ENCODE measurements at places on chromosomes 2 and 18.

DNA sequence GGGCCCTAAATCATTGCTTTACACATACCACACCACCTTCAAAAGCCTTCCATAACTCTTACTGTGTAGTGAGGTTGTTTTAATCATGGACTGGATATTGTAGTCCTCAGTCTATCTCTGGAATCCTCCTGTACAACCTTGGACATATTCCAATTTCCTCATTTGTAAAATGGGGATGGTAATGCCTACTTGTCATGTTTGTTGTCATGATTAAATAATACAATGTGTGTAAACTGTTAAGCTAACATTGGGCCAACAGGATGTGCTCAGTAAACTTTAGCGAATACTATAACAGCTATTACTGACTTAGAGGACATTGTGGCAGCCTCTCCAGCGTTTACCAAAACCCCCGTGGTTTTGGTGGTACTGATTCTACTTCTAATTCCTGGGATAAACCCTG, 74.7 kb upstream of the PTPRM start:
- DNase-seq = no peak

GRCh38 chr2:74481961-74482800, 617 bp downstream of the CCDC142 start:
- peak; percentile 27 for DNase-seq

DNA sequence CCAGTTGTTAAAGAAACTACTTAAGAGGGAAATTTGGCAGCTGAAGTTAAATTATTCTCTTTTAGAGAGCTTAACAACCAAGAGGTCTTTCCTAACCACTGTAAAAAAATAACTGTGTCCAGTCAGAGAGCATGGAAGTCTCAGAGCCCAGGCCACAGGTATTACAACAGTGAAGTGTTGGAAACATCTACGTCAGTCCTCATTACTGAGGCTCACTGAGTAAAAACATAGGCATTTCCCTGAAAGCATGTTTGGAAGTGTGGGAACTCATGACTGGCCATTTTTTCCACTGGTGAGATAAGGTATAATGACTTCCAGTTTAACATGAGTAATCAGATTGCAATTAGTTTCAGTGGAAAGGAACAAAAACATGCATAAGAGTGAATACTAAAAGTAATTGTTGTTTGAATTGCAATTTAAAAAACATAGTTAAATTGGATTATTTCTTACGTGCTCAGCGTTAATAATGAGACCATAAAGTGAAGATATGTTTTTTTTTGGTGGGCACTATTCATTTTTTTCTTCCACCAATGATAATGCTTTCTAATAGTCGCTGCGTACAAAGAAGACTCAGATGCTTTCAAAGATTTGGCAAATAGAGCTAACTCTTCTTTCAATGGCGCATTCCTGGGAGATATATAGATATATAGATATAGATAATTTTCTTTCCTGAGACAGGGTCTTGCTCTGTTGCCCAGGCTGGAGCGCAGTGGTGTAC, 60.8 kb downstream of the EFEMP1 start:
- DNase-seq = no peak

- no peak for DNase-seq
Observed at GRCh38 chr2:23563151-23563550, 178.2 kb downstream of the KLHL29 start.

GRCh38 chr2:105239924-105240323, 1.6 kb upstream of the GPR45 start:
- no peak for DNase-seq

- peak; percentile 29 for DNase-seq
Observed at GRCh38 chr18:76491776-76492668, 3.0 kb downstream of the ZNF516 start.

DNA sequence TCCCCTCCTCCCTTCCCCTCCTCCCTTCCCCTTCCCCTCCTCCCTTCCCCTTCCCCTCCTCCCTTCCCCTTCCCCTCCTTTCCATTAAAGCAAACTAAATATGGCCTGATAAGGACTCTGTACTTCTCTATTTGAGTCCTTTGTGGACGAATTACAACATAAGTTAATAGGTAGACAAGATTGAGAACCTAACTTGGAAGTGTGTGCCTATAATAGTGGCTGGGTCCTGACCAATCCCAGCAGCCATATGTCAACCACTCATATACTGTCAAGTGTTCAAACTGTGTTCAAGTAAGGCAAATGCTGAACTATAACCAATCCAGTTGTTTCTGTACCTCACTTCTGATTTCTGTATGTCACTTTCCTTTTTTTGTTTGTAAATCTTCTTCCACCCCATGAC, 97.1 kb upstream of the RBMS1 start:
- DNase-seq = no peak

- no peak for DNase-seq
Observed at GRCh38 chr2:189375842-189376241, 65.4 kb upstream of the WDR75 start.

DNA sequence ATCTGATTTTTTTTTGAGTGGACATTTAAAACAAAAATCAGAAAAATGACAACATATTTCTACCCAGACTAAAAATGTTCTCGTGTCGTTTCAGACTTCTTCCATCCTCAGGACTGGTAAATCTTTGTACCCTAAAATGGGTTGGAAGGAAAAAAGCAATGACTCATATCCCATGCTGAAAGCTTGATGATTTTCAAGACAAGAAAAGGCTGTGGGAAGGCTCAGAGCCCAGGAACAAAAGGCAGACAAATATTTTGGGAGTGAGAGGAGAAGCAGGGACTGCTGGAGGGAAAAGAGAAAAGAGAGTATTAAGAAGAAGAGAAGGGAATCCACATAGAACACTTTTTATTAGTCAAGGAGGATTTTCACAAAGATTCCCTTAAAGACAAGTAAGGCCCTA, 77.1 kb upstream of the CTAGE1 start:
- no peak for DNase-seq

GRCh38 chr2:134216152-134216829, 37.6 kb upstream of the MGAT5 start:
- DNase-seq = no peak

DNA sequence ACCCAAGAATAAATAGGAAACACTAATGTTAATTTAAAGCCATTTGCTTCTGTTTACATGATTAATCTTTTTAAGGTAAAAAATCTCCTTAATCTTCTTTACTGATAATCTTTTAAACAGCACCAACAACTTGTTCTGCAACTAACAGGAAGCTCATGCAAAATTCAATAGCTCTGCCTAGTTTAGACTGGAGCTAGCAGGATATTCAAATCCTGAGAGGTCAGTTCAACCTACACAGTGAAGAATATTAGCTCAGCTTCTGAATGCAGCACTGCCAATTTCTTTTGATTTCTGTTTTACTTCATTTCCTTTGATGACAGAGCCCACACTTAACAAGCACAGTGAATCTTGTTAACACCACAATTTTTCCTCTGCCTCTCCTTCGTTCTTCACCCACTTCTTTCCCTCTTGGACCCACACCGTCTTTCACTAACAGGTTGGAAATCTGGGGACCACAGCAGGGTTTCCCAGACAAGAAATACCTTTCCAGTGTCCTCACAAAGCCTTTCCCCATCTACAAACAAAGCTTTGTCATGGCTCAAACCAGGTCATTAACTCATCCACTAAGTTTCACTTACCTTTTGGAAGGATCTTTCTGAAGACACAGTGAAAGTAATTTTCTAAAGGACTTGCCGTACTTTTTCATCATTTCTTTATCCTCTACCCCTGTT, 109.8 kb downstream of the STK39 start:
- no peak for DNase-seq

- no peak for DNase-seq
Observed at GRCh38 chr2:143480601-143481236, 351.5 kb downstream of the ARHGAP15 start.

DNA sequence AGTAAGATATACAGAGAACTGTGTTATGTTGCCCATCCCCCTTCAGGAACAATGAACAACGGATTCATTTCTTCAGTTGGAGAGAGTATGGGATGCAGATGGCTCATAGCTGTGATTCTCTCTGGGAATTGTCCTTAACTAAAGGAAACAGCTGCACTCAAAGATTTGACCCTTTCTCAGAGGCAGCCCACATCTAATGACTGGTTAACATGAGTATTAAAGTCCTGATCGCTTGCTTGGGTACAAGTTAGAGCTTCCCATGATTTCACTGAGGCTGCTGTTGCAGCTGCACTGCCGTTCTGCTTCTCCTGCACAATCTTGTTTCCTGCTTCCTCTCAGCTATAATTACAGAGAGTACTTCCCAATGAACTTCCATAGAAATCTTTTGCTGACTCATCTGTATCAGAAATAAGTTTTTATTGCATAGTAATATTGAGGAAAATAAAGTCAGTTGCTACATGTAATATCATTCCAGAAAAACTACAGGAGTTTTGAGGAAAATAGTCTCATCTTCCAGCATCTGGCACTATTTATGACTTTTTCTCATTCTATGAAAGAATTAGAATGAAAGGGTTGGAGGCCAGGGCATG, 12.8 kb upstream of the SCN9A start:
- no peak for DNase-seq

- no peak for DNase-seq
Observed at GRCh38 chr2:195022508-195022830, 634.6 kb upstream of the SLC39A10 start.

GRCh38 chr2:160054984-160055725, 7.3 kb downstream of the PLA2R1 start:
- DNase-seq = no peak

DNA sequence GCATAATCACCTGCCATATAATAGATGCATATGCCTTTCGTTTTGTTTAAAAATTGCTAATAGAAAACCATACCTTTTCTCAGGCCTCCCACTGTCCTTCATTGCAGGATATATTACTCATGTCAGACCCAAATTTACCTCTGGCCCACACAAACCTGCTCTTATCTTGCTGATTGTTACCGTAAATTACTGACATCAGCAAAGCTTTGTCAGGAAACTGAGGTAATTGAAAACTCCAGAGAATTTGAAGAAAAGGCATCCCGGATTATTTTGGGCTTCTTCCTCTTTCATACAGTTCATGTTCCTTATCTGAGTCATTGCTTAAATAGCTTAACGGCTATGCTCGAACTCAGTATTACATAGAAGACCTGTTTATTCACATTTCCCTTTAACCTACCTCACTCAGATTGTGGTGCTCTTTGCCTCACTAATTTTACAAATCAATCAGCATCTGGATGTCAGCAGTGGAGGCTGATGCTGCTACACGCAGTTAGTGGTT, 145.7 kb downstream of the ZEB2 start:
- DNase-seq = no peak

- no peak for DNase-seq
Observed at GRCh38 chr2:175152242-175152641, 15.8 kb downstream of the ATF2 start.

DNA sequence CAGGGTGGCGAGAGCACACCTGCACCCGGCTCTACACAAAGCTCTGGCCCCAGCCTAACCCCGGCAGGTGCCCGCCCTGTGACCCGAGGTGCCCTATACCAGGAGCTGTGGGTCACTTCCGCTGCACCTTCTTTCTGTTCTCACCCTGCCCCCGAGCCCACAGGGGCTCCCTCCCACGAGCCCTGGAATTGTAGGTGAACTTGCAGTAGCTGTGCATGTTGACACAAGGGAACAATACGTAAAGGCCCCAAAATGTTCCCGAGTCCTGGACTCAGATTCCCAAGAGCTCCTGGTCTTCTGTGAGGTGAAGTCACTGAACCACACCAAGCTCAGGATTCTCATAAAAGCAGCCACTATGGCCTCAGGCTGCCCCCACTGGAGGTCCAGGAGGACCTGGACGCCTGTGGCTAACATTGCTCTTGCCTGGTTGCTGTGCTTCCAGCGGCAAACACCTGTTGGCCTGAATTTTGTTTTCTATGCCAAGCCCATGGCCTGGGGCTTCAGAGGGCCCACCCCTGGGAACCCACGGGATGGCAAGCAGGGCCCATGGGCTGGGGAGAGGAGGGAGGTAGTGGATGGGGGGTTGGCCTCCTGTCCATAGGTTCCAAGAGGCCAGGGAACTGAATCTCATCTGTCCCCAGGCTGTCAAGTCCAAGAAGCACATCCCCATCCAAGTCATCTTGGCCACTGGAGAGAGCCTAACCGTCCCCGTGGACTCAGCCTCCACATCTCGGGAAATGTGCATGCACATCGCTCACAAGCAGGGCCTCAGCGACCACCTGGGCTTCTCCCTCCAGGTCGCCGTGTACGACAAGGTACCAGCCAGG, 23.2 kb upstream of the GPR17 start:
- no peak for DNase-seq

DNA sequence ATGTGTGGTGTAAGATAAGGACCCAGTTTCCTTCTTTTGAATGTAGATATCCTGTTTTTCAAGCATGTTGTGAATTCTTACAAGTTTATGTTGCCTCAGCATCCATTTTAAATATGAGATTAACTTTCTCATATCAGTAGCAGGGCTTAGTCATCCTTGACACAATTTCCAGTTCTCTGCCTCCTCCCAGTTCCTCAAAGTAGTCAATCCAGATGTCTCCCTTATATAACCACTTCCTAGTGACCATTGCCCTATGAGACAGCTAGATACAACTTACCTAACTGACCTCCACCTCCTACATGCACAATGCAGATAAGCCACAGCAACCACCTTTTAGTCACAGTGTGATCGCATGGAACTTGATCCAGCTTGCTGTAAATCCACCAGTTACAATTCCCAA, 269.2 kb upstream of the ZNF521 start:
- no peak for DNase-seq

GRCh38 chr2:227627769-227628168, 10.5 kb downstream of the SCYGR4 start:
- no peak for DNase-seq

GRCh38 chr2:19120181-19120580, 238.2 kb downstream of the OSR1 start:
- DNase-seq = no peak

DNA sequence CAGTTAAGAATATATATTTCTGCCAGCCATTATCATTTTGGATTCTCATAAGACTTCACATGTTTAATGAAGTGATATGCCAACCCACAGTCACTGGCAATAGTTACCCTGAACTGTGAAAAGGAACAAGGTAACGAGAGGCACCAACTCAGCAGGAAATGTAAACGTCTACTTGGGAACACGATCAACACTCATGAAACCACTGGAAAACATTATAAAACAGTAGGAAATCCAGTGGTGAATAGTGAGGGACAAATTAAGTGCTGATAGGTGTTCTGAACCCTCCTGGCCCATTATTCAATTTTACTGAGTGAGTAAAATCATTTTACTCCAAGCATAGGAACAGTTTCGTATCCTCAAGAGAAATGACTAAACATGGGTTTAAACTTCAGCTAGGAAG, 17.1 kb downstream of the CCDC68 start:
- DNase-seq = no peak

DNA sequence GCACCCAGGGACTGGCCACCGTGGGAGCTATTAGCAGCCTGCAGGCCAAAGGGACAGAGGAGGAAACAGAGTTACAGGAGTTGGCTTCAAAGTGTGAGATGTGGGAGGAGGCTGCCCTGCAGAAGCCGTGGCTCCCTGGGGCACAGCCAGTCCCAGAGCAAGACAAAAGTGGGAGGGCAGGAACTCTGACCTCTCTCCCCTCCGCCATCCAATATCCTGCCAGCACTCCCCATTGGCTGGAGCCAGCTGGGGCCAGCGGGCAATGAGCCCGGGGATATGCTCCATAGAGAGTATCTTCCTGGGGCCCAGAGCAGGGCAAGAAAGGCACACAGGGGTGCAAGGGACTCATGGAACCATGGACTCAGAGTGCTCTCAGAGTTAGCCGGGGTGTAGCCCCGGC, 143.1 kb downstream of the INHBB start:
- DNase-seq = no peak

Data from activated CD4-positive, alpha-beta T cell treated with anti-CD3 and anti-CD28 coated beads, Interleukin-2, amount 50 U/mL, for 4 hours (primary cell).